MM.1S (cell line): ENCODE measurements at places on chromosomes 1 and 21.
A peak's percentile ranks its signal among the peaks of the same experiment; 100 is the strongest.

DNA sequence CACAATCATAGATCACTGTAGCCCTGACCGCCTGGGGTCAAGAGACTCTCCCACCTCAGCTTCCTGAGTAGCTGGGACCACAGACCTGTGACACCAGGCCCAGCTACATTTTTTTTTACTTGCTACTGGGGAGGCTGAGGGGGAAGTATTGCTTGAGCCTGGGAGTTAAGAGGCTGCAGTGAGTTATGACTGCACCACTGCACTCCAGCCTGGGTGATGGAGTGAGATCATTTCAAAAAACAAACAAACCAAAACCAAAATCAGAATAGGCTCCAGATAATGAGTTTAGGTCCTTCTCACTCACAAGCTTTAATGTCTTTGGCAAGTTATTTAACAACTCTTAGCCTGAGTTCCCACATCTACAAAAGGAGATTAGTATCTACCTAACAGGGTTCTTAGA lies 22.8 kb downstream of the WDR26 start:
- DNase-seq: no peak

DNA sequence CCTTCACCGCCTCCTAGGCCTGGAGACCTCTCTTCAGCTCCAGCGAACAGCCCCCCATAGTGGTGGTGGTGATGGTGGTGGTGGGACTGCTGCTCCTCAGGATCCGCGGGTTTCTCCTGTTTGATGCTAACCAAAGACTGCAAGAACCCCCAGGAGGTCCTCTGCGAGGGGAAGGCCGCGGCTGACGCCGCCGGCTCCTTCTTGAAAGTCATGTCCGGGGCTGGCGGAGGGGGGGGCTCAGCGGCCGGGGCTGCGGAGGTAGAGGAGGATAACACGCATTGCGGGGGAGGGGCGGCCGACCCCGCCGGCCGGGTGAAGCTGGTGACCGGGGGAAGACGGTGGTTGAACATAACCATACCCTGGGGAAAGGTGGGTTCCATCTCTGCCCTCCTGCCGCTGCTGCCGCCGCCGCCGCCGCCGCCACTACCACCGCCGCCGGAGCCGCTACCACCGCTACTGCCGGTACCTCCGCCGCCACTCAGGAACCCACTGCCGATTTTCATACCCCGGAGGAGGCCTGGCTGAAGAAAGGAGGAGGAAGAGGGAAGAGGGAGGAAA lies 554 bp downstream of the ZNF281 start:
- peak; percentile 28 for DNase-seq

GRCh38 chr21:45448810-45449657 lies 44.1 kb downstream of the COL18A1 start:
- no peak for DNase-seq

- DNase-seq: no peak
Measured at GRCh38 chr1:33273961-33274371, 17.7 kb downstream of the ZNF362 start.

GRCh38 chr1:114286179-114286578 lies 132.5 kb upstream of the SYT6 start:
- no peak for DNase-seq

GRCh38 chr1:169727307-169727706 lies 6.6 kb downstream of the SELE start:
- no peak for DNase-seq

DNA sequence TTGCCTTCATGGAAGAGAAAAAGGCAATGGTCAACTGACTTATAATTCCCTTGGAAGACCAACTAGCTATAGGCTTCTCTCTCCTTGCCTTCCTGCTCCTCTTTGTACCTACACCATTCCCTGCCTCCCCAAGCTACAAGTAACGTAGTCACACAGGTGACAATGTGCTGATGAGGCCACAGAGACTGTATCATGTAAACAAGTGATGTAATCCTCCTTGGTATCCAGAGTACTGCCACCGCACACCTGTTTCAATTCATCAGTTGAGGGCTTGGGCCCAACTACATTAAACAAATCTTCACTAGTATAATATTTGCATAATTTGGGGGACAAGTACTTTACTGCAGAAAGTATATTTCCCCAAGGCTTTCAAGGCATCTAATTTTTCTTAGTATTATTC lies 76.4 kb upstream of the SCYL3 start:
- DNase-seq: peak; percentile 29

DNA sequence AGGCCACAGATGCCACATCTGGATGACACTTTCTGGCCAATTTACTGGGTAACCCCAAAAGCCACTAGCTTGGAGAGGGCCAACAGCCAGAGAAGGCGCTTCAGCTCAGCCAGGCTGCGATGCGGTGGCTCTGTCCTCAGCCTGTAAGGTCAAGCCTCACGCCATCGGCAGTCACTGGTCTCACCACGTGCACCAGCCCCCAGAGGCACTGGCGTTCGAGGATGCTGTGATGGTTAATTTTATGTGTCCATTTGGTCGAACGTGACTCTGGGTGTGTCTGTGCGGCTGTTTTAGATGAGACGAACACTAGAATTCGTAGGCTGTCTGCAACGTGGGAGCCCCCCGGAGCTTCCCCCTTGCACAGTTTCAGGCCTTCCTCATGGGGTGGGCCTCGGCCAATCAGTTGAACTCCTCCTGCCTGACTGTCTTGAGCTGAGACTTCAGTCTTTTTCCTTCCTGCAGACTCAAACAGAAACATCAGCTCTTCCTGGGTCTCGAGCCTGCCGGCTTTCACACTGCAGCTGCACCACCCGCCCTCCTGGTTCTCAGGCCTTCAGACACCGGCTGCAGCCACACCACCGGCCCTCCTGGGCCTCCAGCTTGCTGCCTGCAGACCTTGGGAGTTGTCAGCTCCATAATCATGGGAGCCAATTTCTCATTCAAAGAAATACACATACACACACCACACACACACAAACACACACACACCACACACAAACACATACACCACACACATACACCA lies 41.6 kb upstream of the SLC45A1 start:
- no peak for DNase-seq
